ENCODE measurements at places on chromosomes 3 and 15.

GRCh38 chr3:122918576-122919290, 108.8 kb downstream of the SEMA5B start:
- no peak for DNase-seq

DNA sequence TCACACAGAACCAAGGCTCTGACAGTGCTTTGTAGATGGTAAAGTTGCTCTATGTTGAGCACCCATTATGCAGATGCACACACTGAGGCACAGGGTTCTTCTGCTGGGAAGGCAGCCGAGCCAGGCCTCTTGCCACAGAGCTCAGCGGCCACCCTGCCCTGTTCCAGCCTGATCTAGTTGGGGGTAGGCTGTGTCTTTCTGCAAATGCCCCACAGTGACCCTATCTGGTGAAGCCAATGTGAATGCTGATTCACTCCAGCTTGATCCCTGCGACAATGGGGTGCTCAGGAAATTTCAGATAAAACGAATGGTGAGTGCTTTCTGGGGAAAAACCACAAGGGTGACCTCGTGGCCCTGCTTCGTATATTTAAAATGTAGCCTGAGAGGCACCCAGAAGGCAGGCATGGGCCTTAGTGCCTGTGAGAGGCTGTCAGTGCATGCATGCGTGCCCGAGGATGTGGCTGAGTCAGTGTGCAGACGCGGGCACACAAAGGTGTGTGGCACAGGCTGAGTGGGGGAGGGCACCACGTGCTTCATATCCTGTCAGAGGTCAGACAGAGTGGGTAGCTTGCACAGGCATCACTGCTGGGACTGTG, 85.7 kb downstream of the ATP2B2 start:
- DNase-seq: no peak

- no peak for DNase-seq
Observed at GRCh38 chr15:98138910-98139309, 178.4 kb downstream of the ARRDC4 start.

GRCh38 chr3:134904241-134904771, 109.2 kb downstream of the EPHB1 start:
- DNase-seq: no peak

DNA sequence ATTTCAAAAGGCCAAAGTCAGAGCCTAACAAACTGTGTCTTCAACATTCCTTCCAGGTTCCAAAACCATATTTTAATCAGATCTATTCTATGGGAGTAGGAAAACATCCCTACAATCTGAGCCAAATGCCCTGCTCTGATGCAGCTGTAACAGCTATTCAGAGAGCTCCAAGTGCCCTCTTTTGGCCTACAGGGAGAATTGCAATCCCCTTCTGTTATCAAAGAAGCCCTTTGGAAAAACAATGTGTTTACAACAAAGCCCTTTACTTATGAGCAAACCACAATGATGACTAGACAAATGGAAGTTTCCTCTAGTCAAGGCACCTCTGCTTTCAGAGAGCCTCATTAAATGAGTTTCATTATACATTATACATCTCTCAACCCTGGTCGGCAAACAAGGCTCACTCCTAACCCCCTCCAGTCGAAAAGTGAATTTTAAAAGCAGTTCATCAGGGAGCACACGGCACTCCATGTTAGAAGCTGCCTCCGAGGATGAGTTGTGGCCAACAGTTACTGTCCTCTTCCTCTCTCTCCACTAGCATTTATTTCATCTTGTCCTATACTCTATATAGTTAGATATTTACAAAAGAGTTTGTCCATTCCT, 42.6 kb upstream of the TMCO5A start:
- DNase-seq: no peak

GRCh38 chr15:70329179-70329578, 231.5 kb upstream of the TLE3 start:
- no peak for DNase-seq

- DNase-seq: no peak
Observed at GRCh38 chr3:189119950-189120349, 51.8 kb upstream of the TPRG1 start.

- DNase-seq: no peak
Observed at GRCh38 chr3:166498446-166498845, 661.2 kb upstream of the BCHE start.

- no peak for DNase-seq
Observed at GRCh38 chr3:195817578-195818135, 5.9 kb upstream of the MUC4 start.

- no peak for DNase-seq
Observed at GRCh38 chr15:72835294-72835890, 51.8 kb upstream of the ADPGK start.

GRCh38 chr3:148235566-148235965, 462.1 kb upstream of the AGTR1 start:
- no peak for DNase-seq

DNA sequence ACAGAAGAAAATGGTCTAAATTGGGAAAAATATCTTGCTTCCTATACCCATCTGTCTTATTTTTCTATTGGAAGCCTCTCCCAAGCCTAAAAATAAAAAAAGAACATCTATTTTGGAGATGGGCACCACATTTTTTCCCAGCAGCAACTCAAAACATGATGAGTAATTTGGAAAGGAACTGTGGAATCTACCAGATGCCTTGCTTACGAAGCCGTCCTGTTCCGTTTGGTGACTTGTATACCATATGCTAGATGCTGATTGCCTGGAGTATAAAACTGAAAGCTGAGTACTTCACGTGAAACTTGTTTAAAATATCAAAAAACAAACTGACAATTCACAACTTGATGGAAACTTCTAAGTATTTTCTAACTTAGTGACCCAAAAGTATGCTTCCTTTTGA, 491.0 kb downstream of the ROBO2 start:
- DNase-seq: no peak

GRCh38 chr15:77527164-77527778, 105.4 kb downstream of the LINGO1 start:
- no peak for DNase-seq

- DNase-seq: no peak
Observed at GRCh38 chr15:82847703-82848102, 38.3 kb downstream of the WHAMM start.

GRCh38 chr15:29670266-29670665, 152.0 kb downstream of the TJP1 start:
- no peak for DNase-seq

- no peak for DNase-seq
Observed at GRCh38 chr3:57682284-57682683, 10.6 kb downstream of the DENND6A start.

DNA sequence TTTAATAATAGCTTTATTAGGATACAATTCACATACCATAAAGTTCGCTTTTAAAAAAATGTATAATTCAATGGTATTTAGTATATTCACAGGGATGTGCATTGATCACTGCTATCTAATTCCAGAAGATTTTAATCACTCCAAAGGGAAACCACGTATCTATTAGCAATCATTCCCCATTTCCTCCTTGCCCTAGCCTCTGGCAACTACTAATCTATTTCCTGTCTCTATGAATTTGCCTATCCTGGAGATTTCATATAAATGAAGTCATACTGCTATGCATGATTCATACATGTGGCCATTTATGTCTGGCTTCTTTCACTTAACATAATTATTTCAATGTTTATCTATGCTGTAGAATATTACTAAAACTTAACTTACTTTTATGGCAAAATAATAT, 32.0 kb upstream of the CASR start:
- DNase-seq: no peak

DNA sequence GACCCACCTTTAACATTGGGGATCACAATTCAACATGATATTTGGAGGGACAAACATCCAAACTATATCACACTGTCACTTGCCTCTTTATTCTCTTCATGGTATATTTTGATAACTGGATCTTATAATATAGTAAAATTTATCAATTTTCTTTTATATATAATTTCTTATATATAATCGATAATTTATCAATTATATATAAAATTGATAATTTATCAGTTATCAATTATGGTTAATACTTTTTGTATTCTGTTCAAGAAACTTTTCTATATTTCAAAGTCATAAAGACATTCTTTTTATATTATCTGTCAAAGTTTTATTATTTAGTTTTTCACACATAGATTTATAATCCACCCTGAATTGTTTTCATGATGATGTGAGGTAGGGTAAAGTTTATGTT, 132.9 kb downstream of the ZNF280D start:
- no peak for DNase-seq

DNA sequence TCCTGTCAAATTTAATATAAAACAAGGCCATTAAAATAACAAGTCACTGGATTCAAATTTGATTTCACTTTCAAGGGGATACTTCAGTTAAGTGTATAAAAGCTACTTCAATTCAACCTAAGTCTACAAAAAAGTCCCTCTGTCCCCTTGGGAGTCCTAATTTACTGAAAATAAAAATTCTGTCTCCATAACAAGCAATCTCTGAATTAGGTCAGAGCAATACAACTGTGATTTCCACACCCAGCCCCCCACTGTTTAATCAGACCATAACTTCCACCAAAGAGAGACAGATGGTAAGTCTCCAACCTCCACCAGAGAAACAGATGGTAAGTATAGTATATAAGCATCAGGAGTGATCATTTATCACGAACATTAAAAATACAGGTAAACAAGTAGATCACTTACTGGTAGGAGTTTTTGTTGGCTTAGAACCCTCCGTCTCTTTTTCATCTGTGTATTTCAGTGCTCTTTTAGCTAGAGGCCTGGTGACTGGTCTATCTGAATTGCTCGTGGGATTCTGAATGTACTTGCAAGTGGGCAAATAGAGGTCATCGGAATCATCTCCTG, 12.1 kb downstream of the SGO1 start:
- no peak for DNase-seq

- no peak for DNase-seq
Observed at GRCh38 chr3:108516881-108517280, 6.5 kb upstream of the MYH15 start.

DNA sequence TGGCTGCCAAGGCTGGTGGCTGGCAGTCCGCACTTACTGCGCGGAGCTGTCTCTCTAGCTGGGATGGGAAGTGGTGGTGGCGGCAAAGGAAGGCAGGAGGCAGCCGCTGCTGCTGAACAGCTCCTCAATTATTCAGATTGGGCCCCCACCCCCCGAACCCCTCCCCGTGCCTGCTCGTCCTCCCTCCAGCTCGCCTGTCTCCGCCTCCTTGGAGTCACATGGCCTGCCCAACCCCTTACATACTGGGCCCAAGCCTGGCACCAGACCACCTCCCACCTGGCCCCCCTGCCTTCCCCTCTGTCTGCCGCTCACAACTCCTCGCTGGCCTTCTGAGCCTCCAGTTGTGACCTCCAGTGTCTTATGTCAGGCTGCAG, at the start of gene SLC7A14:
Gene SLC7A14, minus strand, starts transcription at position 139 of the 374 bp plus-strand sequence. CDS start 59,139 bp downstream, outside the sequence.
- no peak for DNase-seq

GRCh38 chr3:172903642-172904320, 153.3 kb downstream of the ECT2 start:
- no peak for DNase-seq

DNA sequence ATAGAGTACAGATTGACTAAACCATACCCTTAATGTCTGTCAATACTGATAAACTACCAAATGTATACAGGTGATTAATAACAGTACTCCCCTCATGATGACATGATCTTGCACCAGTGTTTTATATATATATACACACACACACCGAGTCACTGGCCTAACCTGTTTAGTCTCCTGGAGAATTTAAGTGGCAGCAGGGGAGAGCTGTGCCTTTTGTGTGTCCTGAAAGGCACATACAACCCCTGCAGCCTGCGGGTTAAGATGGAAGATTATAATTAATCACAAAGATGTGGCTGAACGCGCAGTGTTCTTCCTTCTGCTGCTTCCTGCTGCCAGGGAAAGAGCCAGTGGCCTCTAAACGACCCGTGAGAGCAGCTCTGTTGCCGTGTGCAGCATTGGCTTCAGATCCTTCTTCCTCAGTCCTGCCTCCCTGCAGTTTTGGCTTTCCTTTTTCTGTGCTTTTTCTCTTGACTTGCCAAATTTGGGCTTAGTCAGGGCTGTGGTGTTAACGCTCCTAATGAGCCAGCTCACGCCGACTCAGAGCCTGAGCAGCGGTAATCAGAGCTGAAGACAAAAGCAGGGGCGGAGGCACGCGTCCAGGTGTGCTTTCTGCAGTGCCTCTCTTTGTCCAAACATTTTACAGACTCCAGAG, 42.5 kb upstream of the UBE3A start:
- DNase-seq: peak; percentile 2

GRCh38 chr3:147651107-147651778, 242.1 kb downstream of the ZIC1 start:
- no peak for DNase-seq

- no peak for DNase-seq
Observed at GRCh38 chr3:138946663-138947494, at the start of the genes FOXL2 and FOXL2NB. FOXL2 (minus strand) TSS chr3:138947137; CDS start chr3:138946722, 415 bp downstream. FOXL2NB (plus strand) TSS chr3:138947217; CDS start chr3:138947365, 148 bp downstream.

GRCh38 chr3:69930564-69930963, 69.0 kb upstream of the SAMMSON start:
- DNase-seq: no peak

GRCh38 chr3:41900265-41900664, 61.6 kb downstream of the ULK4 start:
- no peak for DNase-seq

DNA sequence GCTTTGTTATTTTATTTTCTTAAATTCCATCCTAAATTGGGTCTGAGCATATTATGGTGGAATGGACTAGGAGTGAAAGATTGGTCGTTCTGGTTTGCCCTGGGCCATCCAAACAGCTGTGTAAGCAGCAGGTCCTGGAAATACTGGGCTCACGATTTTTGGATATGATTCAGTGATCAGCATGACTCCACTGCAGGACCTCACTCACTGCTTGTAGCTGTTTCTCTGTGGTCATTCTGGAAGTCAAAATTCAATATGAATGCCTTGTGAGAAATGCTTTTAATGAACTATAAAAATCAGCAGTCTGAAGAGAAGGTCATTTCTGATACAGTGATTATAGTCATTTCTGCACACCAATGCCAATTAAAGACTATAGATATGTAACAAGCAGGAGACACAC, 185.0 kb downstream of the RBMS3 start:
- no peak for DNase-seq

DNA sequence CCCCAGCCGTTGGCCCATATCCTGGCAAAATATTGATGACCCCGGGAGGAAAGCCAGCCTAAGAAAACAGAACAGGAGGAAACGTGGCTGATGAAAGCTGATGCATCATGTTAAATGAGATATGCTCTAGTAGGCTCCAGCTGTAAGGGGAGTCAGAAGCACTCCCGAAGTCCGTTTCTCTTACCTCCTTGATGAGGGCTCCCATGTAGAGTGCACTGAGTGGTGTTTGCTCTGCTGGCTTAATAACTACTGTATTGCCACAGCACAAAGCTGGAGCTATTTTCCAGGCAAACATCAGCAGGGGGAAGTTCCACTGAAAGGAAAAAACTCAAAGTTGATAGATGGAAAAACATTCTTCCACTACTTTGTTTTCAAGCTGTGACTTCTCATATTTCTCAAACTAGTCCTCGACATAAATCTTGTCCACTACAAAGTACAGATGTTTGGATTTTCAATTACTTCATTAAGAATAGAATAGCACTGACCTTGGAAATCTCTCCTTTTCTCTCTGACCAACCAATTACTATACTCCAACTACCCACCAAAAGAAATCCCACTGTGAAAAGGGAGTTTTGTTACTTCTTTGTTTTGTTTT, 72.7 kb downstream of the ALDH1A2 start:
- no peak for DNase-seq

DNA sequence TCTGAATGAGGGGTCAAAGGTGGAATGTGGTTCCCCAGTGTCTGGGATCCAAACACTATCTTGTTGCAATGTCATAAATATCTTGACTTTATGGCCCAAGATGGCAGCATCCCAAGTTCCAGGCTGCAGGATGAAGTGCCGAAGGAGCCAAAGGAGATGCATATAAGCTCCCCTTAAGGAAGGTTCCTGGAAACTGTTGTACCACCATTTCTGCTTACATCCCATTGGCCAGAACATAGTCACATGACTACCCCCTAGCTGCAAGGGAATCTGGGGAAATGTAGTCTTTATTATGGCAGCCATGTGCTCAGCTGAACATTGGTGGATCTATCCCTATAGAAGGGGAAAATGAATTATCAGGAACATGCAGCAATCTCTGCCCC, 54.3 kb downstream of the BDH1 start:
- DNase-seq: no peak

- DNase-seq: no peak
Observed at GRCh38 chr15:100686021-100686724, 83.8 kb downstream of the ASB7 start.

Measured in NCI-H1930 (cell line).